H7 (cell line): ENCODE measurements at places on chromosomes 13 and 19. TPM values are rescaled to one million over a fixed set of nuclear protein-coding genes. Genes with fewer than 3 reads are reported as not detected.
A peak's percentile ranks its signal among the peaks of the same experiment; 100 is the strongest.

Gene RNASEH2A
- 85.4 and 104 TPM in 2 replicates for total RNA-seq

Gene KCTD4
- not detected in 2 replicates for total RNA-seq

Gene SKA3
- total RNA-seq: 30.5 and 31.8 TPM in 2 replicates

Gene CGB5
- not detected in 2 replicates for total RNA-seq

Gene CD22
- total RNA-seq: 0.44 TPM in 1 of 2 replicates, not detected in the other

Gene SYNGR4
- not detected in 2 replicates for total RNA-seq

GRCh38 chr19:32543115-32543900 is 37.7 kb upstream of the PDCD5 start:
- no peak for DNase-seq

DNA sequence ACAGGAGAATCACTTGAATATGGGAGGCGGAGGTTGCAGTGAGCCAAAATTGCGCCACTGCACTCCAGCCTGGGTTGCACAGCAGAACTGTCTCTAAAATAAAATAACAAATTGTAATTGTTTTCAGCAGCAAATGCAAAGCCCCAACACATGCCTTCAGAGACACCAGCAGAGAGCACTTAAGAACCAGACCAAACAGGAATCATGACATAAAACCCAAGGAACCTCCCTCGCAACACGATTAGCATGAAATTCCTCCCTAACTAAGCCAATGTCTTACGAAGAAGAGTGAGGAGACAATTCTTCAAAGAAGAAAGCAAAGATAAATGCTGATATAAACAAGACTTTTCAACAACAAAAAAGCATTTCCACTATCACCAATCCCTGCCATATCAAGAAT is 40.1 kb downstream of the PSPC1 start:
- DNase-seq: peak; percentile 16

DNA sequence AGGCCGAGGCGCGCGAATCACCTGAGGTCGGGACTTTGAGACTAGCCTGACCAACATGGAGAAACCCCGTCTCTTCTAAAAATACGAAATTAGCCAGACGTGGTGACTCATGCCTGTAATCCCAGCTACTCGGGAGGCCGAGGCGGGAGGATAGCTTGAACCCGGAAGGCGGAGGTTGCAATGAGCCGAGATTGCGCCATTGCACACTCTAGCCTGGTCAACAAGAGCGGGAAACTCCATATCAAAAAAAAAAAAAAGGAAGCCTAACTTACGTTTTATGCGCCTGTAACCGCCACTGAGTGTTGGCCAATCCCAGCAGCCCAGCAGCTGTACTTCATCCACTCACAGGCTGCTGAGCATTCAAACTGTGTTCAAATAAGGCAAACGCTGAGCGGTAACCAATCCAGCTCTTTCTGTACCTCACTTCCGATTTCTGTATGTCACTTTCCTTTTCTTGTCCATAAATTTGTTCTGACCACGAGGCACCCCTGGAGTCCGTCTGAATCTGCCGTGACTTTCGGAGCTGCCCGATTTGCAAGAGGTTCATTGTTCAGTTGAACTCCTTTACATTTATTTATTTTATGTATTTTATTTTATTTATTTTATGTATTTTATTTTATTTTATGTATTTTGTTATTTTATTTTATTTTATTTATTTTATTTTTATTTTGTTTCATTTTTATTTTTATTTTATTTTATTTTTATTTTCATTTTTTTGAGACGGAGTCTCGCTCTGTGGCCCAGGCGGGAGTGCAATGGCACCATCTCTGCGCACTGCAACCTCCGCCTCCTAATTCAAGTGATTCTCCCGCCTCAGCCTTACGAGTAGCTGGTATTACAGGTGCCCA is 18.2 kb downstream of the DPRX start:
- no peak for DNase-seq

- DNase-seq: no peak
These were observed 13.4 kb downstream of the ITGBL1 start for GRCh38 chr13:101465877-101466276.

DNA sequence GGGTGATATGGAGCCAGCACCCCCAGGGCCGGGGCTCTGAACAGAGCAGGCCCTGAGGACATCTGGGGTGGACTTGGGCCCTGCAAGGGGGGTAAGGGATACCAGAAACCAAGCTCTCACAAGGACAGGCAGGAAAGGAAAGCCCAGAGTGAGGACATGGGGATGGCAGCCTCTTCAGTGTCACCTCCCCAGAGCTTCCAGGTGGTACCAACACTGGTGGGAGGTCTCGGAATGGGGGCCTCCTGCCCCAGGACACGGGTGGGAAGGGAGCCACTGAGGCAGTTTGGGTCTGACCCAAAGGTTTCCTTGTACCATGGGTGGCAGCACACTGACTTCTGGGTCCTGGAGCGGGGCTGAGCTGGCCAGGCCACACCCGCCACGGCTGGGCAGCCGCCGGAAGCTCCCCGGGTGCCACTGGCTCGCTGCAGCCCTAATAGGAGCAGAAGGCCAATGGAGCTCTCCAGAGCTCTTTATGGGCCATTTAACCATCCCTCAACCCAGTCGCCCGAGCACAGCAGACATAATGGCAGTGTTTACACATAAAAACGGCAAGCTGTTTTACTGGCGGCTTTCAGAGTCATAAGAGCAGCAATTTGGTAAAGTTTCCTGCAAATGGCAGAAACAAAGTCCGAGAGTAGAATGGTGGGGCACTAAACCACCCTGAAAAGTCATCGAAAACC is 59.3 kb downstream of the PEPD start:
- DNase-seq: peak; percentile 49

GRCh38 chr13:108225440-108225839 is 7.2 kb downstream of the ABHD13 start:
- no peak for DNase-seq
